Lung (tissue), 17 donors: ENCODE measurements at places on chromosomes 7 and 10.

DNA sequence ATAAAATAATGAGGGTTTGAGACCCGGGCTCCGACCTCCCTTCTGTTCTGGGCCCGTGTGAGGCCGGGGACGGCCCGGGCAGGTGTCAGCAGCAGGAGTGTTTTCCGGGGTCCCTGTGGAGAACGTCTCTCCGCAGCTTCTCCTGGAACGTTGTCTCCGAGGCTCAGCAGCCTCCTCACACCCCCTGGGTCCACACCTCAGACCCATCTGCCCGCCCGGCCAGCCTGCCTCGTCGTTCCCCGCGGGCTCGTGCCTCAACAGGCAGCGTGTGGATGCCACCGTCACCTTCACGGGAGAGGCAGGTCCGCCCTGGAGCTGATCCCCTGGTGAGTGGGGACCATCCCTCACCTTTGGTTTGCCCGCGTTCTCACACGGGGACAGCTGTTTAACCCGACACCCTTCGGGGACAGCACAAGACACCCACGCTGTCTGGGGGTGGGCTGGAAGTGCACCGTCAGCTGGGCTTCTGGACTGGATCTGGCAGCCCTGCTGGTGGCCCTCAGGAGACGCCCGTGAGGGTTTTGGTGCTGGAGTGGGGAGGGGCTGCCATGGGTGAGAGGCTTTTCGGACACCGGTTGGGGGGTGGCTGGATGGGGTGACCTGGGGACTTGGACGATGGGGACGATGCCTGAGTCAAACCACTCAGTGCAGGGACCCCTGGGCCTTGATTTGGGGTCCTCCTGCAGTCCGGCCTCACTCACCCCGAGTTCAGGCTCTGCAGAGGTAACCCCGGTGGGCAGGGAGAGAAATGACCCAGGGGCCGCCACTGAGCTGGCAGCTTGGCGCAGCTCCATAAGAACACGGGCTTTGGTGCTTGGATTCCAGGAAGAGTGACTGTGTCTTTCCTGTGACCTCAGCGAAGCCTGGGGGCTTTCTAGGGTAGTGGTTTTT is 131.7 kb downstream of the DNAJB6 start:
- DNase-seq, result peak; percentile 10

DNA sequence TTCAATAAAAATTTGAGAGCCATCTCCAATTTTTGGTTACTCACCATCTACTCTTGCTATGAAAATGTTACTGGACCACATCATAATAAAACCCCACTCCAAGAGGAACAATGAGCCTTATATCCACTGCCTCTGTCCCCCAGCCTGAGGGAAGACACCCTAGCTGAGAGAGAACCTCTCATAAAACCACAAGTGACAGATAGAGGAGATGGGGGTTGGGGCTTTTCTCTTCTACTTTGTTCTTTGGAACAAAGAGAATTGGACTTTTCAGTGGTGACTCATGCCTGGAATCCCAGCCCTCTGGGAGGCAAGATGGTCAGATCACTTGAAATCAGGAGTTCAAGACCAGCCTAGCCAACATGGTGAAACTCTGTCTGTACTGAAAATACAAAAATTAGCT is 27.6 kb upstream of the TAS2R16 start:
- DNase-seq, result no peak

GRCh38 chr10:29760138-29760900 is 125.5 kb upstream of the SVIL start:
- peak; percentile 31 for DNase-seq

- no peak for DNase-seq
Measured at GRCh38 chr10:33249659-33250345, 84.7 kb downstream of the NRP1 start.

- DNase-seq, result peak; percentile 58
Measured at GRCh38 chr10:28677888-28678686, 766 bp downstream of the BAMBI start.
